Right ventricle myocardium inferior (tissue), 1 donor: ENCODE measurements at places on chromosomes 12 and 14. TPM values are rescaled to one million over a fixed set of nuclear protein-coding genes. Genes with fewer than 3 reads are reported as not detected.

DNA sequence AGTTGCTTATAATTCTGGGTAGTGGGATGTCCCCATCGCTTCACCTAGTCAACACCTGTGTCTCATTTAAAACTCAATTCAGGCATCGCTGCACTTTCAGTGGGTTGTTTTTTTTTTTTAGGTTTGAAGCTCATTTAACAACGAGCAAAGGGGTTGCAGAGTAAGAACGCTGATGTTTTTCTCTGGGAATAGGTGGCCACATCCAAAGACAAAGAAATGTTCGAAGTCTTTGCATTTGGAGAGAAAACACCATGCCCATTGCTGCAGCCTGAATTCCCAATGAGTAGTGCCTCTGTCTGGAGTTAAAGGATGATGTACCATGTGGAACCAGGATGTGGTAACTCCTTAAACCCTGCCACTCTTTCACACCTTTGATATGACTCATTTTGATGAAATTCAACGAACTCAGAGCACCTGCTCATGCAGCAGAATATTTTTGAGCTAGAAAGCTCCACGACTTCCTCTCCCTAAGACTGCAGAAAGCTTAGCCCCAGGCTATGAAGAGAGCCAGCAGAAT is 35.1 kb upstream of the BATF start:
- DNase-seq, result no peak

DNA sequence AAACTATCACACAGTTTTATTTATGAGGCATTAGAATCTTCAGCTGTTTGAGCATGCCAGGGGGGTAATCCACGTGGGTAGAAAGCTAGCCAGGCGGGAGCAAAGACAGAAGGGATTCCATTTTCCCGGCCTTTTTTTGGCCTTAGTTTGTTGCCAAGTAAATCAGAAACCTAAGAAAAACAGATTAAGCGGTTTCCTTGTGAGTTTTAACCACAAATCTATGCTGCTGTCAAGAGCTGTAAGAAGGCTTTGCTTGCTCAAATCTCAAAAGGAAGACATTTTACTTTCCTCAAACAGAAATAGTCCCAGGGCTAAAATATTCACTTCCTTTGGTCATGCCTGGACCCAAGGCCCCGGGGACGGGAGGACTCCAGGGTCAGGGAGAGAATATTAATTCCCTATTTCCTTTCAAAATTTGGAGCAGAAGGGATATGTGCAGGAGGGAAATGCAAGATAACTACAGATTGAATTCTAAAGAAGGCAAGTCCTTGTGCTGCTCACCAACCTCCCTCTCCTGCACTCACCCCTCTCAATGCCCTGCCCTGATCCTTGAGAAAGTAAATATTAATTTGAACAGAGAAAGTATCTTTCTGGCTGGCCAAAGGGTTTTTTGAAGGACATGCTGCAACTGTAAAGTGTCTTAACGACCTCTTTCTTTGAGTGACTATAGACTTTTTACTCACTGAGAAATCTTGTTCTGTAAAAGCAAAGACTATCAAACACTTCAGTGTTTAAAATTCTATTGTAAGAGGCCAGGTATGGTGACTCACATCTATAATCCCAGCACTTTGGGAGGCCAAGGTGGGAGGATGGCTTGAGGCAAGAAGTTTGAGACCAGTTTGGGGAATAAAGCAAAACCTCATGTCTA is 75.7 kb downstream of the HSD17B6 start:
- DNase-seq, result no peak

DNA sequence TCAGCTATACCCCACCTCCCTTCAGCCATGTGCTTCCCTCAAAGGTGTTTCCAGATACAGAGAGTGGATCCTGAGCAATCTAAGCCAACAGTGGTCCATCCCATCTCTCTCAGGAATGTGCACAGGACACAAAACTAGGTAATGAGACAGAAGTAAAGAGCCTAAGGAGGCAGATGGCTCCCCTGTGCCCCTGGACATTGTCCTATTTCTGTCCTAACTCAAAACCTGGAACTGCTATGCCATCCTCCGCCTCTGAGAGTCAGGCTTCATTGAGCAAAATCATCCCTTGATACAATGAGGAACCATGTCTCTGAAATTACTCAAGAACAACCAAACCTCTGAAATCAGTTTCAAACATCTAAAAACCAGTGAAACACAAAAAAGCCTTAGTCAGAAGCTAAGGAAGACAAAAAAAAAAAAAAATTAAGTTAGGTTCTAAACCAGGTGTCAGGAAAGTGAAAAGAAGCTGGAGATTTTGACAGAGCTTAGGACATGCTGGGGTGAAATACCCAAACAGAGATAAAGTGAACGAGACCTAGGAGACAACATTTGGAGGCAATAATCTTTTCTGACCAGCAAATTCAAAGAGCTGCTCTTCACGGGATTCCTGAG is 200.3 kb upstream of the PLEKHG7 start:
- no peak for DNase-seq

DNA sequence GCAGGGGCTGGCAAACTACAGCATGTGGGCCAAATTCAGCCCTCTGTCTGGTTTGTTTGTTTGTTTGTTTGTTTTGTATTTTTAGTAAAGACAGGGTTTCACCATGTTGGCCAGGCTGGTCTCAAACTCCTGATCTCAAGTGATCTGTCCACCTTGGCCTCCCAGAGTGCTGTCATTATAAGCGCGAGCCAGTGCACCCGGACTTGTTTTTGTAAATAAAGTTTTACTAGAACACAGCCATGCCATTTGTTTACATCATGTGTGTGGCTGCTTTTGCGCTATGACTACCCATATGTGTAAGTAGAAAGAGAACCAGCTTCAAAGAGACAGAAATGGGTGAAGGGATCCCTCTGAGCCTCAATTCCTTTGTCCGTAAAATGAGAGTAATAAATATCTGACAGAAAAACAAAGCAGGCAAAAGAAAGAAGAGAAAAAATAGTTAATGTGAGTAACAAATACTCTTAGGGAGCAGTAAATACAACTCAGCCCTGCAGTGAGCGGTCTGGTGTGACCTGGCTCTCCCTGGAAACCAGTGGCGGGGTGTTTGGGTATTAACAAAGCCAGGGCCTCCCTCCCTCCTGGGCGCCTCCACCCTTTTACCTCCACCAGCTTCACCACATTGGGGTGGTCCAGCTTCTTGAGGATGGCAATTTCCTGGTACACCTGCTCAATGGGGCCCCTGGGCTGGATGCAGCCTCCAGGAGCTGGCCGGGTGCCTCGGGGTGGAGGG is 33.1 kb downstream of the CAMKK2 start:
- DNase-seq, result peak; percentile 32

GRCh38 chr14:62143245-62143644 is 381.0 kb downstream of the SNAPC1 start:
- DNase-seq, result no peak

- no peak for DNase-seq
Observed at GRCh38 chr12:28415755-28416154, 225.5 kb downstream of the CCDC91 start.

- DNase-seq, result no peak
Observed at GRCh38 chr12:97630875-97631274, 168.3 kb downstream of the RMST start.

GRCh38 chr12:49012739-49013138 is 5.8 kb downstream of the PRKAG1 start:
- DNase-seq, result no peak

DNA sequence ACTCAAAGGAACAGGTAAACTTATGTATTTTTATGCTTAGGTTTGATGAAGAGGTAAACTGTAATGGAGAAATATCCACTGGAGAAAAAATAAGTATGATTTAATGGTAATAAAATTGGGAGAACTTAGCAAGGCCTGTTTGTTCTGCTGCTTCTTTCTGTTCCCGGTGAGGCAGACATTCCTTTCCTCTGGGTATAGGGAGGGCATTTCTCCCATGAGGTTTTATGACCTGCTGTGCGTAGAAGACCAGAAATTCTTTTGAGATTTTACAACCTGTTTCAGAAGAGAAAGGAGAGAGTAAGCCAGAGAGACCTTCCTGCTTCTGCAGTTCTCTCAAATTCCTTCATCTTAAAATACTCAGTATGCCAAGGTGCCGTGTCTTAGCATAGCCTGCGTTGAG is 139.4 kb upstream of the RMST start:
- no peak for DNase-seq

GRCh38 chr12:122669397-122670070 is 33.6 kb downstream of the HCAR2 start:
- DNase-seq, result no peak

DNA sequence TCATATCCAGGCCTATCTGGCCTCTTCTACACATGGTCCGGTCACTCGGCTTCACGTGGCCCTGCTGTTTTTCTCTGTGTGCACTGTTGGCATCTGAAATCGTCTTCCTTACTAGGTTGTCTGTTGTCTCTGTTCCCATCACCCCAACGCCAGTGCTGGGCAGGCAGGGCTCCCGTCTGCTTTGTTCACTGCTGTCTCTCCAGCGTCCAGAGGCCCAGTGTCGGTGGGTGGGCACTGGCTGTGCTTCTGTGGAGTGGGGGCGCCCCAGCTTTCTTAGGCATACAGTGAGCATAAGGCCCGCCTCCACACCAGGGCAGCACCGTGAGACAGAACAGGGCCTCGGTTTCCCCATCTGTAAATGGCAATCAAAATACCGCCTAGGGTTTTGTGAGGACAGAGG is 153.1 kb downstream of the BCL11B start:
- no peak for DNase-seq

DNA sequence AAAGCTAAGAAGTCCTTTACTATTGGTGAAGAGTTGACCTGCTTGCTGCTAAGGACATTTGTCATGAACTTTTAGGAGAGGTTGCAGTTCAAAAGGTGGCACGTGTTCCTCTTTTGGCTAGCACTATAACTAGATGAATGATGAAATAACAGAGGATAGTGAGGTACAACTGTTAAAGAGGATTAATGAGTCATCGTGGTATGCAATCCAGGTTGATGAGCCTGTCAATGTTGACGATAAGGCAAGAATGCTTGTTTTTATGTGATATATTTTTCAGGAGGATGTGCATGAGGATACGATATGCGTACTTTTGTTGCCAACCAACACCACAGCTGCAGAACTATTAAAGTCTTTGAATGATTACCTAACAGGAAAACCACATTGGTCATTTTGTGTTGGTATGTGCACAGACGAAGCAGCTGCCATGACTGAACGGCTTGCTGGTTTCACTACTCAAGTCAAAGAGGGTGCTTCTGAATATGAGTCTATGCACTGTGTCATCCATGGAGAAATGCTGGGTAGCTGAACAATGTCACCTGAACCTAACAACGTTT is 10.6 kb downstream of the CEP128 start:
- no peak for DNase-seq

GRCh38 chr12:10829994-10830393 is 3.8 kb upstream of the TAS2R10 start:
- no peak for DNase-seq

DNA sequence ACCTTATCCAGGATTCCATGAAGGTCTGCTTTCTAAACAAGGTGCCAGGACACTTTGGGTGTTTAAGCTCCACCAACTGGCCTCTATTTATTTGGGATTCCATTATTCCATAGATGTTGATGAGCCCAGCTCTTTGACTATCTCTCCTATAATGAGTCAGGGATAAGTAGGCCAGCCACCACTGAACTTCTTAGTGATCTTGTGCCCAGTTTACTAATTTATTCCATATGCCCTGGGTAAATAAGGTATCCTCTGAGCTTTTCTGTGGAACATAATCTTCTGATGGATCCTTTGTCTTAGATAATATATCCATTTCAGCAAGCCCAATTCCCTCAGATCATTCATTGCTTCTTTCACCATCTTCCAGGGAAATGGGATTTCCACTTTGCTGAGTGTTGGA is 535.0 kb downstream of the FOXG1 start:
- DNase-seq, result no peak

DNA sequence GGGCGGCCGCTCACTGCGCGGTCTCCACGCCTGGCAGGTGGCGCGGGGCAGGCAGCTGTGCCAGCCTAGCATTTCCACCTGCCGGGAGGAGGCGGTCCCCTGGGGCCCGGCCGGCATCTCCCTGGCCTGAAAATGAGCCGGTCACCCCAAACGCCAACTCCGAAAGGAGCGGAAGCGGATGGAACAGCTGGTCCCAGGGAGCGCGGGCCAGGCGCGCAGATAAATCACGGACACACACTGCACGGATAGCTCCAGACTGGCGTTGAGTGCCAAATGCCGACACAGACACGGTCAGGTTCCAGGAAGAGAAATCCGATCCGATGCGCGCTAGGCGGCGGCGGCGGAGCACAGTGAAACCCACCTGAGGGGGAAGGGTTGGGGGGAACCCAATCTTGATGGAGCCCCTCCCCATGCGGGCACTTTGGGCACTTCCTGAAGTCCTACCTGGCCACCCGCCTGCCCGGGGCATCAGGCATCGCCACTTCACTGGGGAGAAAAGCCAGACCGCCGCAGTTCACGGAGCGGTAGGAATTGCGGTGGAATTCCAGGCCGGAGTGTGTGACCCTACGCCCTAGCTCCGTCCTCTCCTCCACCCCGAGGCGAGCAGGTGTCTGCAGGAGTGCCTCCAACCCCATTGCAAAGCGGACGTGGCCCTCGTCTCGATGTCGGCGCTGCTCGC is 624 bp upstream of the PLEKHD1 start:
- no peak for DNase-seq

DNA sequence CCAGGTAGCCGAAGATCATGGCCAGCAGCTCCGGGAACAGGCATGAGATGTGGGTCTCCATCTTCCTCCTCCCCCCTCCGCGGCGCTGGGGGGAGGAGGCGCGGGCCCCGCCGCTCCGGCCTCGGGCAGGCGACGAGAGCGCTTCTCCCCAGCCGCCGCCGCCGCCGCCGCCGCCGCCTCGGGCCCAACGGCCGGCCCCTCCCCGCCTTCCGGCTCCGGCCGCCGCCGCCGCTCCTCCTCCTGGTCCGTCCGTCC is 448 bp downstream of the FBXL14 start:
- DNase-seq, result no peak

DNA sequence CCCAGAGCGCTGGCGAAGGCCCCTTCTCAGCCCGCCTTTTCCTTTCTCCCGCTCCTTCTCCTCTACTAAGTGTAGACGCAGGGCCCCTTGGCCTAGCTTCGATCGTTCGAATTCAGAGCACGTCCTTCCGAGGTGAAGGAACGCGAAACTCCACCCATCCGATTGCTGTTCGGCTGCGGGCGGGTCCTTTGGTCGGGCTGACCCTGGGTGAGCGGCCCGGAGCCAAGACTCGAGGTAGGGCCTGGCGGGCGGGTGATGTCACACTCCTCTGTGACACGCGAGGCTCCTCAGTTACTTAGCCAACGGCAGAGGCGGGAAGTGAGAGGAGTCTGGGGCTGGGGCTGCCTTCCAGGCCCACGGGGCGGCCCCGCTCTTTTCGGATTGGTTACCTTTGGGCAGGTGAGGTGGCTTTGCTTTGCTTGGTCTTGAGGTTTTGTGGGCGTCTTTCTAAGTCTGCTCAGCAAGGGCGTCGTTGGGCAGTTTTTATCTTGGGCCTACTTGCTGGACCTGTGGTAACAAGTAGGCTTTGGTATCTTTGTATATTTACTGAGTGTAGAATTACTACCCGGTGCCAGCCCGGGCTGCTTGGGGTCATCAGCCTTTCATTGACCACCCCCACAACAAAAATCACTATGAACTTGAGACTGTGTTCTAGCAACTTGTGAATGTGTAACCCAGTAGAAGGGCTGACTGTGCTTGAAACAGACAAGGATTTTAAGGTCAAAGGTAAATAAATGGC is 694 bp downstream of the TMBIM6 start:
- peak; percentile 93 for DNase-seq

The TOMM20L gene
- total RNA-seq, result not detected

The LBHD2 gene
- not detected for total RNA-seq

The SCARB1 gene
- total RNA-seq, result 14.1 TPM

The NEDD8 gene
- total RNA-seq, result 218 TPM

The EIF2S3B gene
- total RNA-seq, result 0.62 TPM

The COL2A1 gene
- total RNA-seq, result not detected

The PLEKHH1 gene
- 7.3 TPM for total RNA-seq

The PRB2 gene
- not detected for total RNA-seq

The MORN3 gene
- 0.11 TPM for total RNA-seq

The ZDHHC22 gene
- total RNA-seq, result not detected

The SAMD4A gene
- total RNA-seq, result 128 TPM

The KSR2 gene
- not detected for total RNA-seq

The STYK1 gene
- not detected for total RNA-seq

The TAS2R13 gene
- total RNA-seq, result 0.43 TPM
